HuH-7 (cell line): ENCODE measurements at places on chromosomes 2 and 18.

- no peak for DNase-seq
Measured at GRCh38 chr2:190507135-190507534, 27.4 kb downstream of the NEMP2 start.

GRCh38 chr2:73999881-74000597 is 15.3 kb downstream of the TET3 start:
- peak; percentile 32 for DNase-seq

GRCh38 chr2:223519471-223519870 is 82.7 kb downstream of the SCG2 start:
- no peak for DNase-seq

DNA sequence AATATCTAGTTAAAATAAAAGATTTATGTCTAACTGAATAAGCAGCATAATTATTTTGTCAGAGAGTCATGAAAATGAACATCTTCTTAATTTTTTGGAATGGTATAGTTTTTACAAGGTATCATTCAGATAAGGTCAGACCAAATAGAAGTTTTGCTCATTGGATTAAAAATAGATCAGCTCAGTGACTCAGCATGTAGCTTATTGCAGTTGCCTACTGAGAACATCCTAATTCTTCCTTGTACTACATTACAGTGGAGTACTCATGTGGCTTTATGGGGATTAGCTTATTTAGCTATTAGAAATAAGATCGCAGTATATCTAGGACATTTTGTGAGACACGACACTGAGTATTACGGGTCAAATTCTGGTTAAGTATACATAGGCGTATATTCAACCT is 38.2 kb upstream of the PPM1B start:
- no peak for DNase-seq

DNA sequence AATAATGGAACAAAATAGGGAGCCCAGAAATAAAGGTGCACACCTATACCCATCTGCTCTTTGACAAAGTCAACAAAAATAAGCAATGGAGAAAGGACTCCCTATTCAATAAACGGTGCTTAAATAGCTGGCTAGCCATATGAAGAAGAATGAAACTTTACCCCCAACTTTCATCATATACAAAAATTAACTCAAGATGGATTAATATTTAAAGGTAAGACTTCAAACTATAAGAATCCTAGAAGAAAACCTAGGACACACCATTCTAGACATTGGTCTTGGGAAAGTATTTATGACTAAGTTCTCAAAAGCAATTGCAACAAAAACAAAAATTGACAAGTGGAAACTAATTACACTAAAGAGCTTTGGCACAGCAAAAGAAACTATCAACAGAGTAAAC is 139.1 kb downstream of the DNAH7 start:
- DNase-seq, result no peak

GRCh38 chr2:221482666-221483455 is 89.2 kb downstream of the EPHA4 start:
- DNase-seq, result no peak

GRCh38 chr2:81007104-81007503 is 702.6 kb upstream of the LRRTM1 start:
- DNase-seq, result no peak

DNA sequence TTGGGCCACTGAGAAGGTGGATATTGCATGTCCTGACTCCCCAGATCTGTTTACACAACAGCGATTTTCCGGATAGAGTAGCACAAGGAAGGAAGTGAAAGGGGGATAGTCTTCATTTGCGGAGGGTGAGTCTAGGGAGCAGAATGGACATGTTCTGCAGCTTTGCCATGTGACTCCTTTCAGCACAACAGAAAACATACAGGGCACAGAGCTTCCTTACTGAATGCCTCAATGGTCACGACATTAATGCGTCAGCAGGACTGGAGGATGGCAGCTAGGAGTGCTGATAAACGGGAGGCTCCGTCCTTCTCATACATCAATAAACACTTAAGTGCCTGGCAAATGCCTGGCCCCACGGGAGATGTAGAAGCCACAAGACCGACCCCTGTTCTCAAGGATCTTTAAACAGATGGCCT is 163.0 kb downstream of the FAM210A start:
- no peak for DNase-seq

DNA sequence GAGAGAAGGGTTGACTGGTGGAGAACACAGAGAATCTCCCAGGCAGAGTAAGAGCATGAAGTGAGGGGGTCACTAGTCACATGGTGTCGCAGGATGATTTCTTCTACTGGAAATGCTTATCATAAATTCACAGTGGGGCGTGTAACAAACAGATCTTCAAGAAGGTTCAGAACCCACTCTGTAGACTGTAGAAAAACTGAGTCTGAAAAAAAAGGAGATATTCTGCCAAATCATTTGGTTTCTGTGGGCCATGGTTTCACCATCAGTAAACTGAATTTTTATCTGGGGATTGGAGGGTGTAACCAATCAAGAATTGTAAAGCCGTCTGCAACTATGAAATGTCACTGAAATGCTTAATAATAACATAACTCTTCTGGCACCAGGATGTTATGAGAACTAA is 15.0 kb downstream of the TPGS2 start:
- DNase-seq, result no peak

DNA sequence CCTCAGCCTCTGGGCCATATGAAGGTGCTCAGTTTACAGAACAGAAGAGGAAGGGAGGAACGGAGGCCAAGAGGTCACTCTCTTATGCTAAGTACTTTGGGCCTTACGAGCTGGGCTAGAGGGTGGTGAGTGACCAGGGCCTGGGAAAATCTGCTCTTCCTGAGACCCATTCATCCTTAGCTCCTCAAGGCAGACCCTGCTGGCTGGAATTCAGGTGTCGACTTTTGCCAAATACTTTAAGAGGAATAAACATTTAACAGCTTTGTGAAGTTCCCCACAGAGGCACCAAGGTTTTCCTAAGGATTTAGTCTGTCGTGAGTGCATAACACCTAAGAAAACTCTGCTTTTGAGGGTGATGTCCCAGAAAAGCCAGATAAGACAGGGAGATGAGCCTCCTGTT is 129.7 kb upstream of the SIX2 start:
- DNase-seq, result no peak

DNA sequence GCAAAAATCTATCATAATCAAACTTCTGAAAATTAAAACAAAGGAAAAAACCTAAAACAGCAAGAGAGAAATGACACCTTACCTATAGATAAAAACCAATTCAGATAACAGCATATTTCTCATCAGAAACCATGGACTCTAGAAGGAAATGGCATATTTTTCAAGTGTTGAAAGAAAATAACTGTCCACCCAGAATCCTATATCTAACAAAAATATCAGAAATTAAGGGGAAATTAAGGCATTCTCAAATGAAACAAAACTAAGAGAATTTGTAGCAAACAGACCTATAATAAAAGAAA is 257.2 kb downstream of the ANAPC1 start:
- no peak for DNase-seq

DNA sequence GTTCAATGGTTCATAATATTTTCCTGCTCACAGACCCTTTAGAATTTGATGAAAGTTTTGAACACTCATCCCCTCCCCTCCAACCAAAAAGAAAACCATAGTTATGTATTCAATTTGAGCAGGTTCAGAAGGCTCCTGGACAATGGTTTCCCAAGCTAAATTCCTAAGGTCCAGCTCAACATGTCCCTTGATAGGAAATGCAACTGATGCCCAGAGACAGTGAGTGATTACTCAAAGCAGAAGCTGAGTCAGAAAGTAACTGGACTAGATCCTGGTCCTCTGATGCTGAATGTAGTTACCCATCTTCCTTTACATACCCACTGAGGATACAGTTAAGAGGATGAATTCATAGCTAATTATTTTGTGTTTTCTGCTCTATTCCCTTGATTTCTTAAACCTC is 218.9 kb upstream of the NCKAP5 start:
- DNase-seq, result no peak

DNA sequence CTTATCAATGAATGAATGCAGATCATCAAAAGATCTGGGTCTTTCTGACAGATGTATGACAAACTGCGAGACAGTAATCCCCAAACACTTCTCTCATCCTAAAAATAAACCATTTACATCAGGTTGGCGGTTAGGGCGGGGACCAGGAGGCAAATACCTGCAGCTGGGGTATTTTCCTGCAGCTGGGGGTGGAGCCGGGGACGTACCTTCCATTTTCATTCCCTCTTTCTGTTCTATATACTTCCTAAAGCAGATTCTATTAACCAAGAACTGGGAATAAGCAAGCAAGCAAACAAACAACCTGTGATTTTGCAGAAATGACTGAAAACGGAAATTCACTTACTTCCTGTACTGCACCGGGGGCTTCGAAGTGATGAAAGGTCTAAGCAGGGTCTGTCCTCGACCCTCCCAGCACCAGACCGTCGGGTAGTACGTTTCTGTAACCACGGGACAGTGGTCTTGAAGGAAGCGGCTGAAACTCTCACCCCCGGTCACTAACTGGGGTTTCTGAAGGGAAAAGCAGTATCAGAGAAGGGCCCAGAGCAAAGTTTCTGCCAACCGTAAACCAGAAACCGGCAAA is 1.2 kb downstream of the ABHD3 start:
- DNase-seq, result peak; percentile 52

DNA sequence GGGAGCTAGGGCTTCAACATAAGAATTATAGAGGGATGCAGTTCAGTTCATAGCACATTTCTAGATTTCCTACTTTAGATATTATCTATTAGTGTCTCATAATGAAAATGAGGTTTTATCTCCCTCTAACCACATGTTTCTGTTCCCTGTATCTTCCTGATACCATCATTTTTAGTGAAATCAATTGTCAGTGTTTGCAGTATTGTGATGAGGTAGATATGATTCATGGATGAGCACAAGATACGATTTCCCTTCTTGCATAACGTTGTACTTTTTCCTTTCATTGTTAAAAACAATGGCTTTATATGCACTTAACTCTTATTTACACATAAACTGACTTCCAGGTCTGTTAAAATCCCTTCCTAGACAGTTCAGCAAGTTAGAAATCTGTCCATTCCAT is 211.4 kb downstream of the ZBTB7C start:
- DNase-seq, result no peak

- DNase-seq, result peak; percentile 67
Measured at GRCh38 chr2:223930103-223930976, 14.8 kb downstream of the WDFY1 start.

GRCh38 chr18:79944126-79944731 is 7.2 kb downstream of the SLC66A2 start:
- no peak for DNase-seq

DNA sequence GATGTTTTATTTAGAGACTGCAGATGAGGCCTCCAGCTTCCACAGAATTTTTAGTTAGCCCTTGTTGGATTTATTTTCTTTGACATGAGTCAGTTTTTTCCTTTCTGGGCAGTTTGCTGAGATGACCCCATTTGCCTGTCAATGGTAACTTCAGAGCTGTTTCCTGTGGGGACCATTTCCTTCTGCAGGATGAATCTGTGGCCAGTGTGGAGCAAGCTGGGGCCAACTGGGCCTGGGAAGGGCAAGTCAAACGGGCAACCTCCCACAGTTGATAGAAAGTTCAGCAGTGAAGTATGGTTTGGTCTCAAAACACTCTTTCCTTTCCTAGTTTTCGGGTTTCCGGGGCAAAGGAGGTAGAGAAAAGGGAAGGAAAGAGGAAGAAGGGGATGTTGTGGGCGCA is 291.4 kb upstream of the NRP2 start:
- DNase-seq, result no peak

GRCh38 chr2:236180831-236181453 is 12.8 kb upstream of the GBX2 start:
- DNase-seq, result peak; percentile 85

DNA sequence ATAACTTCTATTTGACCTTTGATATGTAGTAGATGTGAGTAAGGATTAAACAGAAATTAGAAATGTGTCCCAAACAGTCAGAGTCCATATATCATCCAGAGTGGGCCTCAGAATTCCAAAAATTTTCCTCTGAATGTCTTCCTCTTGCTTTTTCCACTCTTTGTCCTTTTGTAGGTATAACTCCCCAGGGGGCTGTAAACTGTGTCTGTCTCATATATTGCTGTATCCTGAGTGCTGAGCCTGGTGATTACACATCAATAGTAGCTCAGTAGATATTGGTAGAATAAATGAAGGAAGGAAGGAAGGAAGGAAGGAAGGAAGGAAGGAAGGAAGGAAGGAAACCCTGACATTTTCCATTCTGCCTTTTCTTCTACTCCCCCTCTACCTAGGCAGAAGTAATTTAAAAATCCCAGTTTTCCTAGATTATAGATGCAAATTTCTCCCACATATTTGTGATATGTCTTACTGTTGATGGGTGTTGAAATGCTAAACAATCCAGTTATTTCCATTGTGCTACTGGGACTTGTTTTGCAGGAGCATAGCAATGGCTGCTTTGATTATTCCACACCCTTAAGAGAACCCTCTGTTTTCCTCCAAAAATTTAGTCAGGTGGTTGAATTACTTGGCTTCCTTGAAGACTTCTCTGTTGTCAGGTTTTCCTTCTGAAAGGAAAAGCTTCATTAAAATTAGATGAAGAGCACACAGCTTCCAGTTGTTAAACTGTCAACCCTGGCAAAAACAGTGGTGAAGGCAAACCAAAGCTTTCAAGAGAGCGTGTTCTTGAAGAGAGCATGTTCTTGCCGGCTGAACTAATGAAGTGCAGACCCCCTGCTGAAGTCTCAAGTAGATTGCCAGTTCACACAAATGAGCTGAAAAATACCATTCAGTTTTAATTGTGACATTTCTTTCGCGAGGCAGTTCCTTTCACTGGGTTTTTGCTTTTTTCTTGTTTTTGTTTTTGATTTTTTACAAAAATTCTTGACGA is 147.8 kb downstream of the KCNE4 start:
- no peak for DNase-seq
